ENCODE measurements at places on chromosomes 16 and 17. TPM values are rescaled to one million over a fixed set of nuclear protein-coding genes. Genes with fewer than 3 reads are reported as not detected.

The NPIPB6 gene
- 2.4 TPM for total RNA-seq

The WFIKKN1 gene
- total RNA-seq: 0.69 TPM

The SLC13A2 gene
- 1.1 TPM for total RNA-seq

The PERCC1 gene
- not detected for total RNA-seq

The CLDN7 gene
- total RNA-seq: 233 TPM

The TP53TG3B gene
- not detected for total RNA-seq

The HS3ST6 gene
- 0.19 TPM for total RNA-seq

The IGF2BP1 gene
- 1.3 TPM for total RNA-seq

The TXNDC17 gene
- total RNA-seq: 56.7 TPM

The GAS7 gene
- total RNA-seq: 20.5 TPM

The OR3A1 gene
- total RNA-seq: not detected

- DNase-seq: peak; percentile 80
Observed at GRCh38 chr16:57618296-57619132, 9.9 kb upstream of the ADGRG1 start.

DNA sequence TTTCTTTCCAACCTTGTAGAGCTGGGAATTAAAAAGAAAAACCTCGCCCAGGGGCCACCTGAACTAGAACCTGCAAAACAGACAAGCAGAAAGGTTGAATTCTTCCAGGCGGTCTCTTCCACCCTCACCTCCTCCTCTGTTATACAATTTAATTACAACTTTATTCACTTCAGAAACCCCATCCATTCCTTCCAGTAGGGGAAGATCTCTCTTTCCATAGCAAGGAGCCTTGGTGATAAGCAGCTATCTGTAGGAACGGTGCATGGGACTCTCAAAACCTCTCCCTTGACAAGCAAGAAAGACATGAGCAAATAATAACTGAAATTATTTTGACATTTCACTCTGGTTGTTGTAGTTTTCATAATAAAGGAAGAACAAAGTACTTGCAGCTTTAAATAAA, 176.0 kb downstream of the RBFOX1 start:
- no peak for DNase-seq

DNA sequence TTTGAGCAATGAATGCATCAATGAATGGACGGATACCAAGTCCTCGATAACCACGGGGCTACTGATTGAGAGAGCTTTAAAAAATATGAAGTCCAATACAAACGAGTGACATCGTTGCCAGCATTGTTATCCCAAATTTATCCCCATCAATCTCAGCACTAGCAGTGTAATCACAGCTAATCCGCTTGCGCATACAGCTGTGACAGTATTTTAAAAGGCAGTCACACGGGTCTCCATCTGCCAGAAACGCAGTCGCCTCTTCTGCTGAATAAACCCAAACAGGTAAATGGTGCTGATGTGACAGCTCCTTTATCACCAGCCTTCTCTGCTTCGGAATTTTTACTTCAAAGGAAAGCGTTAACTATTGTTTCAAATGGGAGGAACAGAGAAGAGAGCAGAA, 311.1 kb downstream of the XYLT1 start:
- no peak for DNase-seq

DNA sequence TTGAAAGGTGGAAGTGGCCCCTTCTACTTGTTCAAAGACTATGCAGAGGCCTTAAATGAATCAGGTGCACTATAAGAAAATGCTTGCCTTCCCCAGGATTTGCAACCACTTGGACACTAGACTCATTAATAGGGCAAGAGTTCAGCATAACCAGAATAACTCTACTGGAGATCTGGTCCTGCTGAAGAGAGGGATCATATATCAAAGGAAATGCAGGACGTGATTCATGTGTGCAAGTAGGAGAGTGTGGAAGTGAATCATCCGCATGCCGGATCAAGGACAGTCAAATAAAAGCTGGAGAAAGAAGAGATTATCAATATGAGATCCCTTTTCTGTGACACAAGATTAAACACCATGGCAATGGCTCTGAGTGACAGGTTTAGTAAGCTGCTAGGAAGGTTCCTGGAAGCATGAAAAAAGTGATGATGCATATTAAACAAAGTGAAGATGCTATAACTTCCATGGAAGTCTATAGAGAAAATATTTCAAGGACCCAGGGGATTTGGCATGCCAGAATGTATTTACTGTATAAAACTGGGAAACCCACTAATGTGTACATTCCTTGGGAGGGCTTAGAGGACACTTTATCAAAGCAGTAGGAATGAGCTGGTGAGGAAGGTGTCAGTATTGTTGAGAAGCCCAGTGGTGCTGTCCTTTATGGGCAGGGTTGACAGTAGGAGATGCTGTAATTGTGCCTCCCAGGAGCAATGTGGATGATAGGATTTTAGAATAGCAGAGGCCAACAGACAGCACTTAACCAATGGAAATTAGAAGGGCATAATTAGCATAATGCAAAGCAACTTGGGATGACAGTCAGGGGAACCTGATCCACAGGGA, 133.1 kb downstream of the ABCA8 start:
- peak; percentile 33 for DNase-seq

DNA sequence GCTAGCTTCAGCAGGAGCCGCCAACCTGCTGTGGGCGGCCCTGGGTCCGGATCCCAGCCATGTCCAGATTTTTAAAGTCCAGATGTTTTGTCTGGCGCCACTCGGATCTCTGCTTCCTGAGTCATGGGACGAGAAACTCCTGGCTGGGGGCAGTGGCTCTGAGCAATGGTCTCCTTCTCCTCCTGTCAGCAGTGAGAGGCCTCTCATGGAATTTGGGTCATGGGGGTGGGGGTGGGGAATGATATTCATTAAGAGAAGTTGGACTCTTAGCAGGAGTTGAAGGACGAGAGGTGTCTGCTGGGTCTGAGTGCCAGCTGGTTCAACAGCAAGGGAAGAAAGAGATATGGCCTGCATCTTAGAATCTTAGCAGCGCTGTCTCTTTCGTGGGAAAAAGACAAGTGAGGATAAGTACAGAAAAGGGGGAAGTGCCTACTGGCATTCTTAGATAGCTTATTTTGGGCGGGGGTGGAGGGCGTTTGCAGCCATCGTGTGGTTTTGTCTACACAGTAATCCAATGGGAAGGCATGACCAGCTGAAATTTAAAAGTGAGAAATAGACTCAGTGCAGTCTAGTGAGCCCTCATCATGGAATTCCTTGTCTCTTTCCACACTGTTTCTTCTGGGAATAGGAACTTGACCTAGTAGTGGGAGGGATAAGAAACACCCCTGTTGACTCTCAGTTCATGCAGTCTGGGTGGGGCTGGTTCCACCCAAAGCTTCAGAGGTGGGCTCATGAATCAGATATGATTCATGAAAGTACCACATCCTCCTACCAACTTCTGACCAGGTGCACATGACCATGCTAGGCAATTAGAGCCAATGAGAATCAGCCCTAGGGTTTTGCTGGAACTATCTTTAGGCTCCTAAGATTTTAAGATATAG, 80.5 kb downstream of the MYH13 start:
- no peak for DNase-seq

DNA sequence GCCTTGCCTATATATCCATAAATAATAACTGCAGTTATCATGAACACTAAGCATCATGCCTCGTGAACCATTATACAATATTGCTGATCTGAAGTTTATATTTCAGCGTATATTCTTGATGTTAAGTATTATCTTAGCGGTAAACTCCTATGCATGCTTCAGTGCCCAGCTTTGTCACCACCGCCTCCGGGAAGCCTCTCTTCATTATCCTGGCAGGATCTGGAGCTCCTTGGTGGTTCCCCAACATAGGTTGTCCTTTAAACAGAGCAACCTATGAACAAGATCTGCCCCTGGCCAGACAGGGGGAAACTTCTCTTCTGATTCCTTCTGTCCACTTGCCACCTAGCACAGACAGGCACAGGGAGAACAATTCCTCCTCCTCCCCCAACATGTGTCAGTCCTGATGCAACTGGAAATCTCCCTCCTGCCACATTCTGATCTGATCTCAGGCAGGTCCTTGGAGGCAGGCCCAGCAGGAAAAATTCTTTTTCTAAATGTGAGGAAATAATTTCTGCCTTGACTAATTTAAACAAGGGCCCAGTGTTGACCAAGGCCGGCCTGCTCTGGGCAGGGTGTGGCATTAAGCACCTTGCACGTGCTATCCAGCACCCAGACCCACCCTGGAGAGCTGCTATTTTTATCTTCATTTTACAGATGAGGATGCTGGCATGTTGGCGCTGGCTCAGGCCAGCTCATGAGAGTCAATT, 22.4 kb downstream of the SPNS2 start:
- no peak for DNase-seq

DNA sequence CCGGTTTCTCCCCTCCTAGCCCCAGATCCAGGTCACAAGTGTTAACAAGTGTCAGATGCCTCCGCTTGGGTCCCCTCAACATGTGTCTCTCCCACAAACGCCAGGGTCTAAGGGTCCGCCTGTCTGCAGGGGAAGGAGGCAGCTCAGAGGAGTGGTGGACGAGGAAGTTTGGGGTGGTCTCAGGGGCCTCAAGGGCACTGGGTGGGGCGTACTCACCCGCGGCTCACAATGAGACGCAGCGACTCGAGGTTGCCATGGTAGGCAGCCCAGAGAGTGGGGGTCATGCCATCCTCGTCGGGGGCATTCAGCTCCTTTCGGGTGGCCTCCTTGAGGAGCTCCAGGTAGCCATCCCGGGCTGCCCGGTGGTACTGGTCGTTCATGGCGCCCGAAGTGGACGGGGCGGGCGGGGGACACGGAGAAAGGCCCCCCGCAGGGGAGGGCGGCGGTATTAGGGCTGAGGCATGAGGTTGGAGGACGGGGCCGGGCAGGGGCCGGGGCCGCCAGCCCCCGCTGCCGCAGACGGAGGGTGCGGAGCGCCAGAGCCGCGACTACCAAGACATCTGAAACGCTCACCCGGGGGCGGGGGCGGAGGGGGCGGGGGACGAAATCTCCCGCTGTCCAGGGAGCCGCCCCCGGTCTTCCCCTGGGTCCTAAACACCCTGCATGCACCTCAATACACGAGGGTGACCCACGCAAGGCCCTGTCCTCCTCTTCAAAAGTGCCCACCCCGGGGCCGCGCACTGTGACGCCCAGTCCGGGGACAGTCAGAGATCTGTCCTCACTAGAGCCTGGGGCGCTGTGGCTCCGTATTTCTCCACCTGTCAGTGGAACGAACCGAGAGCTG, at the start of gene USH1G:
TSS of gene USH1G (minus strand) at position 562 of the 844 bp plus-strand sequence. CDS start at position 380, 182 bp downstream.
- peak; percentile 40 for DNase-seq

- DNase-seq: no peak
Observed at GRCh38 chr17:42325026-42325425, 36.7 kb downstream of the STAT5A start.

DNA sequence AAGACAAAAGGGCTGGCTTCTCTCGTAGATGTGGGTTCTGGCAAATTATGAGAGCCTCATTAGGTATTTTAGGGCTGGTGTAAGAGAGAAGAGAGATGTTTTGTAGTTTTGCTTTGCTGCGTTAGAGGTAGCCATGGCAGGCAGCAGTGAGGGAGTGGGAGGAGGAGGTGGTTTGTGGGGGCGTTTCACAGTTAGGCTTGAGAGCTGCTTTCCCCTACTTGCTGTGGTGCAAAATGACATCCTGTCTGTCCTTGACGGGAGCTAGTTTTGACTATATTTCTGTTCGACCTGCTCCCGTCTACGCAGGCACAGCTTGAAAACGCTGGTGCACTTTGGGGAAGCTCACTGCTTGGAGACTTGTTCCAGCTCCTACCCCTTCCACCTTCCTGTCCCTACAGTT, 75.5 kb downstream of the SLC5A11 start:
- DNase-seq: no peak

DNA sequence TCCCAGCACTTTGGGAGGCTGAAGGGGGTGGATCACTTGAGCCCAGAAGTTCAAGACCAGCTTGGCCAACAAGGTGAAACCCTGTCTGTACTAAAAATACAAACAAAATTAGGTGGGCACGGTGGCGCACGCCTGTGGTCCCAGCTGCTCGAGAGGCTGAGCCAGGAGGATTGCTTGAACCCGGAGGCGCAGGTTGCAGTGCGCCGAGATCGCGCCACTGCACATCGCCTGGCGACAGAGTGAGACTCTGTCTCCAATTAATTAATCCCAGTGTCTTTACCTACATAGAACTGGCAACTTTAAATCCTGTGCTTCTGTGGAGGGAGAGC, 1.5 kb upstream of the ELOB start:
- DNase-seq: no peak

GRCh38 chr16:60404401-60404800, 1631.8 kb downstream of the CDH8 start:
- no peak for DNase-seq

DNA sequence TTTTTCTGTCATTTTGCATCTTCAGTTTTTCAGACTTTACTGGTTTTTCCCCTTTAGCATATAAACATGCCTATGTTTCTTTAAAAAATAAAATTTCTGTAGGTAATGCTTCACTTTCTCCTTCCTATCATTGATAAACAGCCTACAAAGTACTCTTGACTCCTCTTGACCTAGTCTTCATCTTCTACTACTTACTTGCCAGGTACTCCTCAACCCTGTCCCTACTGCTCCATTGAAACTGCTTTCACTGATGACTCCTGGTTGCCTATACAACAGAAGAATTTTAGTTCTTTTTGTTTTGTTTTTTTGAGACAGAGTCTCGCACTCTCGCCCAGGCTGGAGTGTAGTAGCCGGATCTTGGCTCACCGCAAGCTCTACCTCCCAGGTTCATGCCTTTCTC, 7.0 kb downstream of the DDX42 start:
- DNase-seq: no peak

GRCh38 chr16:25317732-25318316, 60.2 kb upstream of the ZKSCAN2 start:
- no peak for DNase-seq

DNA sequence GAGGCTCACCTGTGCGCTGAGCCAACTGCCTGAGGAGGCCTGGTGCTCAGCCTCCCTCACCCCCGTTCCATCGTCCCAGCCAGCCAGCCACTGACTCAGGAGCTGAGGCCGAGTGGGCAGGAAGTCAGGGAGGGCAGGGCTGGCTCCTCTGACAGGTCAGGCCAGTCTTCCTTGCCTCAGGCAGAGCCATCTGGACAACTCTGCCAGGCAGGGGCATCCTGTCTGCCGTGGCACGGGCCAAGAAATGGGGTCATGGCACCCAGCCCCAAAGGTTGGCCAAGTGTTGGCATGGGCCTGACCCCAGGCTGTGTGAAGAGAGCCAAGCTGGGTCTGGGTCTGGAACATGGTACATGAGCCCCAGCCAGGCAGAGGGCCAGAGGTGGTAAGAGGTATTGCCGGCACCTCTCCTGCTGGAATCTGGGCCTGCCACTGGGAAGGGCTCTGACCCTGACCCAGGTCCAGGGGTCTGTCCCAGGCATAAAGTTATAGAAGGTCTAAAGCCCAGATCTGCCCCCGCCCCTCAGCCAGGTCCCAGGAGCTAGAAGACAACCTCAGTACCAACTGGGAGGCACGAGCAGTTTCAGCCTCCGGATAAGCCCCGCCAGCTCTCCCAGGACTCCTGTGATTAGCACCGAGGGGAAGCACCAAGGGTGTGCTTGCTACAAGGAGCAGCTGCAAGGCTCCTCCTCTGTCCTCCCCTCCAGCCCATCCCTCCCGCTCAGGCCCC, 2.5 kb upstream of the VASN start:
- peak; percentile 91 for DNase-seq

- no peak for DNase-seq
Observed at GRCh38 chr17:64390044-64390443, 616 bp downstream of the PECAM1 start.

- peak; percentile 84 for DNase-seq
Observed at GRCh38 chr16:2777903-2778629, 986 bp upstream of the ELOB start.

GRCh38 chr16:81716478-81717225, 62.4 kb upstream of the PLCG2 start:
- no peak for DNase-seq

Measured in kidney (tissue), 22 donors.